Endothelial cell (in vitro differentiated cells): ENCODE measurements at places on chromosomes 6 and 20. TPM values are rescaled to one million over a fixed set of nuclear protein-coding genes. Genes with fewer than 3 reads are reported as not detected.

DNA sequence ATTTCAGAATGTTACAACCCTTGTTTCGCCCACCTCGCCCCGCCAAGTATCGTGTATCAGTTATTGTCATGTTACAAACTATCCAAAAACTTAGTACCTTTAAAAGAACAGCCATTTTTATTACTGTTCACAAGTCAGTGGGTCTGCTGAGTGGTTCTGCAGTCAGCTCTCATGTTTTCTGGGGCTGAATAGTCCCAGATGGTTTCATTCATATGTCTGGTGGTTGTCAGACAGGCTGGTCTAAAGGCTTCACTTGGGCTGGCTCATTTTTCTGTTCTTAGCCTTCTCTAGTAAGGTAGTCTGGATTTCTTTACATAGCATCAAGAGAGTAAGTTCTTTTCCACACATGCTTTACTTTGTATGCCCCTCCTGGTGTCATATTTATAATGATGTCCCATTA lies 8.6 kb downstream of the ZNF292 start:
- no peak for DNase-seq

- DNase-seq: no peak
Observed at GRCh38 chr6:2883673-2884072, 19.4 kb downstream of the SERPINB9 start.

The FILIP1 gene
- total RNA-seq: 32.0 TPM

The TMEM217 gene
- total RNA-seq: 5.4 TPM
